ENCODE measurements at places on chromosomes 2 and 18.
A peak's percentile ranks its signal among the peaks of the same experiment; 100 is the strongest.

GRCh38 chr18:13139885-13140450, 78.6 kb upstream of the LDLRAD4 start:
- DNase-seq: no peak

DNA sequence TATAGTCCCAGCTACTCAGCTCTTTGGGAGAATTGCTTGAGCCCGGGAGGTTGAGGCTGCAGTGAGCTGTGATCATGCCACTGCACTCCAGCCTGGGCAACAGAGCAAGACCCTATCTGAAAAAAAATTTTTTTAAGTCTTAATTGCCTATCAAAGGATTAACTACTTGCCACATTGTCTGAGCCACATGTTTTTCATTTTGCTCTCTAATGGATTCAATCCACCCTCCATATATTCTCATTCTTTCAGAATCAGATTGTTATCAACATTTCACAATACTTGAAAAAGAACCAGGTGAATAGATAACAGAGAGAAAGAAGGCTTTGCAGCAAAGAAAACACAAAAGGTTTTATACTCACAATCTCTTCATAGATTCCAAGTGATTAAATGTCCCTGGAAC, 61.0 kb downstream of the PXDN start:
- DNase-seq: no peak

GRCh38 chr18:48560491-48560890, 21.7 kb downstream of the CTIF start:
- no peak for DNase-seq

DNA sequence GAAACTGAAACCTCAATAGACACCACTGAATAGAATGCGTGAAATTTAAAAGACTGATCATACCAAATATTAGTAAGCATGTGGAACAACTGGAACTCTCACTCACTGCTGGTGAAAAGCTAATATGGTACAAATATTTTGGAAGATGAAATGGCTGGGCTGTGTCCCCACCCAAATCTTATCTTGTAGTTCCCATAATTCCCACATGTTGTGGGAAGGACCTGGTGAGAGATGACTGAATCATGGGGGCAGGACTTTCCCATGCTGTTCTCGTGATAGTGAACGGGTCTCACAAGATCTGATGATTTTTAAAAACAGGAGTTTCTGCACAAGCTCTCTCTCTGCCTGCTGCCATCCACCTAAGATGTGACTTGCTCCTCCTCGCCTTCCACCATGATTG, 32.0 kb upstream of the MYCN start:
- DNase-seq: no peak

DNA sequence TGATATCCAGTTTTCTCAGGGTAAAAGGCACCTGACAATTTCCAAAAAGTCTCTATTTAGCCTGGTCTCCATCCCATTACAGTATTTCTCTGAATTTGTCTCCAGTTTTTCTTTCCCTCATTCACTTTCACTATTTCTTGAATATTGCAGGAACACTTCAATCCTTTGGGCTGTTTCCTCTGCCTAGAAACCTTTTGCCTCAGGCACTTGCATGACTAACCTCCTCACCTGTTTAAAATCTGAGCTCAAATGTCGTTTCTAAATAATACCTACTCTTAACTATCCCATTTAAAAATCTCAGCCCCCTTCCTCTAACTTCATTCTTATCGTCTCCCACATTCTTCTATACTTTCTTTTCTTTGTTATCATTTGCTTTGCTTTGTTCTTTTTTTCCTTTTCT, 9.0 kb downstream of the SCN2A start:
- no peak for DNase-seq

- peak; percentile 63 for DNase-seq
Observed at GRCh38 chr2:138827426-138828054, 47.4 kb upstream of the NXPH2 start.

- no peak for DNase-seq
Observed at GRCh38 chr18:76667603-76668002, 154.8 kb upstream of the ZNF236 start.

DNA sequence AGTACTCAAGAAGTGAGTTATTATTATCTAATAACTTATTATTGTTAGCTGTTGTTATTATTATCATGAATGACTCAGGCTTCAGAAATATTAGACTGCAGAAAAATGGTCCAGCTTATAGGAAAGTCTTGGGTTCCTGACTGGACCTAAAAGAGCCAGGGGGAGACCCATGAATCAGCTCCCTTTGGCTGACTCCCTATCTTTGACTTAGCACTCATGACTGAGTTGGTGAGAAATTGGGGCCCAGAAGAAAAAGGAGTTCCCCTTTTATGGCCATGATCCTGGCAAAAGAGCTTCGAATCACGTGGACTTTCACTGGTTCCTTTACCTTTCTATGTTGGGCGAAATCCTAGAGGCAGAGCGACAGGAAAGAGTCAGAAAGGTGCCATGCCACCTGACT, 145.8 kb downstream of the MYO3B start:
- DNase-seq: no peak

DNA sequence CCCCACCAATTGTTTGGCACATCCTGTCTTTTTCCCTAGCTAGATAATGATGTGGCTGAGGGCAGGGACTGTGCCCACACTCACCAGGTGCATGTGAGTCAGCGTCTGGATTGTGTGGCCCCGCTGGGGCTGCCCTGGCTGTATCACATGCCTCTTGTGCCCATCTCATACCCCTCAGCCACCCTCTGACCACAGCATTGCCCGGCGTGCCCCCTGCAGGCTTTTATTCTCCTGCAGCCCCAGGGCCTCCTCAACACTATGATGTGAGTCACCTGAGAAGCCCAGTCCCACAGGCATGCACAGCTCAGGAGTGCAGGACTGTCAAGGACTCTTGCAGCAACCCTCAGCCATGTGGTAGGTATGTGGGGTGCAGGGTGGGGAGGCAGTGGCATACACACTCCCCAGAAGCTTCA, 14.8 kb upstream of the STEAP3 start:
- no peak for DNase-seq

DNA sequence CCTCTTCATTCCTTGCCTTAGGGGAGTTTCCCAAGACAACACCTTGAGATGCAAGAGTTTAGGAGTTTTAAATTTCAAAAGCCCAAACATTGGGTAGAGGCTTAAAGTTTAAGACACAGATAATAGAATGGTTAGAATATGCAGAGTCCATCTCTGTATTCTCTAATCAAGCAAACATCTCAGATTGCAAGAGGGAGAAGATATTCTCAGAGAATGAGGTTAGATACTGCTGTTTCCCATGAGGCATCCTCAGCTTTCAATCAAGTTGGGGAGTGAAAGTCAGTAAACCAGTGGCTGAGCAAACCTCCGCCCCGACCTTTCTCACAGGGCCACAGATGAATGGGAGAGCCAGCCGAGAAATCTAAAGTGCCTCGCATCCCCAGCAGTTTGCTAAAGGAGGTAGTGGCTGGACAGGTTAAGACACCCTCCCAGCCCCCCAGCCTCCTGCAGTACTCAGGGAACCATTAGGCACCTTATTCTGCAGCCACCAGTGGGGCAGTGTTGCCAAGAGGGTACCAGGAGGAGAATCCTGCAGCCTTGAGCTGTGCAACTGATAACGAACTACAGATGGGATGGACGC, 30.0 kb downstream of the FBXO36 start:
- DNase-seq: no peak

DNA sequence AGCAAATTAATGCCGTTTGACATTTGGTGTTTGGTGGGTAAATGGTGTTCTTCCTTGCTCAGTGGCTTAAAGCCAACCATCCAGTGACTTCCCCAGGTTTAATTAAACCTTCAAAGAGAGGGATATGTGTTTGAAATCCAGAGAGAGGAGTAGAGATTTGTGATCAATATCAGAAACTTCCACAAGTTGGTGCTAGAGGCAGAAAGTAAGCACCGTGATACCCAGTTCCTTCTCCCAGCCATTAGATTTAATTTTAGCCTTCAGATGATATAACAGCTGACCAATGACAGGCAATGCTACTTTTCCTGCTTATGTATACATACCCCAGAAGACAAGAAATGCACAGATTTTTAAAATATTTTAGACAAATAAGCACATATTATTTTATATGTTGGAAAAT, 398.5 kb downstream of the CDH2 start:
- no peak for DNase-seq
